ENCODE measurements at places on chromosomes 6 and 20. TPM values are rescaled to one million over a fixed set of nuclear protein-coding genes. Genes with fewer than 3 reads are reported as not detected.

Gene TRAPPC3L
- not detected for polyA plus RNA-seq

Gene NHSL1
- polyA plus RNA-seq = 4.4 TPM

Gene LKAAEAR1
- not detected for polyA plus RNA-seq

Gene IL17F
- polyA plus RNA-seq = not detected

DNA sequence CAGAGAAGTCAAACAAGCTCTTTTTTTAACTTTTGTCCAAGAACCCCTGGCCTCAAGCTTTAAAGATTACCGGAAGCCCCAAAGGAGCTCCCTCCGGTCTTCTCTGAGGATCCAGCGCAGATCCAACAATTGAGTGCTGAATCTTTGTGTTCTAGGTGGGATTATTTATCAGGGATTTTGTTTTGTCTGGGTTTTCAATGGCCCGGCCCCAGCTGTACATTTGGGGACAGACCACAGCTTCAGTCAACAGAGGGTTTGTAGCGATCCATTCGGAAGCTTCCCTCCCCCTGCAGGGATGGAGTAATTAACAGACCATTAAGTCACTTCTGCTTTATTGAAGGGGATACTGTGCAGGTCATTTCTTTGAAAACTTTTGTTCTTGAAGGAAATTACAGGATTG is 7.8 kb downstream of the OLIG3 start:
- no peak for DNase-seq

- DNase-seq = no peak
Measured at GRCh38 chr20:11894062-11894461, 23.6 kb upstream of the BTBD3 start.

Gene ESR1
- 1.1 TPM for polyA plus RNA-seq

DNA sequence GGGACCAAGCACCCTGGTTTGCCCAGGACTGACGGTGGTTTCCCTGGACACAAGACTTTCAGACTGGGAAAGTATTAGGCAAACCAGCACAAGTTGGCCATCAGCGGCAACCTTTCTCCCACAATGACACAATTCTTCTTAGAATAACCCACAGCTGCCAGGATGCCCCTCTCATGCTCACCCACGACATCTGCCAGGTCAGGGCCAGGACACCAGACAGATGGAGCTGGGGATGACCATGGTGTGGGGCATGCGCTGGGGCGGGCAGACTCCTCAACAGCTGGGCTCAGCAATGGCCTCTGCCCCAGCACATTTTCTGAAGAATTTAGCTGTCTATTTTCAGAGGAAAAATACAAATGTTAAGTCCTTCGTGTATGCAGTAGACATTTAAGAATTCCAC is 226.4 kb downstream of the FNDC1 start:
- no peak for DNase-seq

DNA sequence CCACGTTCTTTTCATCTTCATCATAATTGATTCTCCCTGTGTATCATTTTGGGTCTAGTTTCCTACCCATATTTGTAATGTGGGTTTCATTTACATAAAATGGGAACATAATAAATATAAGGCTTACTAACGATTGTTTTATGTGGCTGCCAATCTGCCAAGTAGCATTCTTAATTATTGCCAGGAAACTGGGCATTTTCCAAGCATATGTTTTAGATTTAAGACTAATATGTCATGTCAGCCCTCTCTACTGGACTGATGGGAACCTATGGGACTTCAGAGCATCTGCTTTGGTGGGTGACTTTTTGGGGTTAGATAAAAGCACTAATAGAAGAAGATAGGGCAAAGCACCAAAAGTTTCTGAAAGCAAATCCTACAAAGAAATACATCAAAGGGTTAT is 157.5 kb downstream of the TBX18 start:
- DNase-seq = no peak

DNA sequence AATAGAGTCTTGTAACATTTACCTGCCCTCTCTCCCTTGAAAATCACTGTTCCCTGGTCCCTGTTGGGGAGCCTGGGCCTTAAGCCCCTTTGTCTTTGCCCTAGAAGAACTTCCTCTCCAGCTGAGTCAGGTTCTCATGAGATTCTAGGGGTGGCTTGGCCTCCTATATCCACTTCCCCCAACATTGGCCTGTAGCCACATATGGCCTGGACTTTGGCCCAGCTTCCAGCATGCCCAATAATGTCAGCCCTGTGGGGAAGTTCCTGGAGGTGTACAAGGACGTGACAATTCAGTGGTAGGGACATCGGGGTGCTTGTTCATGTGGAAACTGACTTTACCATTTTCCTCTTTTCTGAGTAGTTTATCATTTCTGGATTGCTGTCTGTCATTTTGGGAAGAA is 17.2 kb upstream of the MAS1L start:
- DNase-seq = no peak

DNA sequence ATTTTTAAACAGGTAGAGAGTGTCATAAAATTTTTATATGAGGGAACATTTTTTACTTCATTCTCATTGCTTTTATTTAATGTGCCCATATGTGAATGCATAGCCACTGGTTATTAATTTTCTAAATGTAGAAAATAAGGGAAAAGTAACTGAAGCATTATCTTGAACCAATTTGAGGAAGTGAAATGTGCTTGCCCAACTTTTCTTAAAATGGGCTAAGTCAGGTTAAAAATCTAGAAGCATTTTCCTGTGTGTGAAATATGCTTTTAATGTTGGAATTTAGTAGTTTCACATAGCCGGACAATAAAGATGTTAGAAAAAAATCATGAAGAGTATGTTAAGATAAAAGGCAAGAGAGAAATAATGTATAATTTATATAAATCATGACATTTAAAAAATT is 3.8 kb downstream of the SEC23B start:
- DNase-seq = no peak

- DNase-seq = no peak
Measured at GRCh38 chr6:7050004-7050403, 57.8 kb upstream of the RREB1 start.

GRCh38 chr6:40148882-40149573 is 214.8 kb upstream of the MOCS1 start:
- no peak for DNase-seq

Gene ZNF334
- 3.7 TPM for polyA plus RNA-seq

Gene BTBD9
- polyA plus RNA-seq = 4.2 TPM

- DNase-seq = no peak
Measured at GRCh38 chr6:92184933-92185332, 1234.4 kb downstream of the EPHA7 start.

DNA sequence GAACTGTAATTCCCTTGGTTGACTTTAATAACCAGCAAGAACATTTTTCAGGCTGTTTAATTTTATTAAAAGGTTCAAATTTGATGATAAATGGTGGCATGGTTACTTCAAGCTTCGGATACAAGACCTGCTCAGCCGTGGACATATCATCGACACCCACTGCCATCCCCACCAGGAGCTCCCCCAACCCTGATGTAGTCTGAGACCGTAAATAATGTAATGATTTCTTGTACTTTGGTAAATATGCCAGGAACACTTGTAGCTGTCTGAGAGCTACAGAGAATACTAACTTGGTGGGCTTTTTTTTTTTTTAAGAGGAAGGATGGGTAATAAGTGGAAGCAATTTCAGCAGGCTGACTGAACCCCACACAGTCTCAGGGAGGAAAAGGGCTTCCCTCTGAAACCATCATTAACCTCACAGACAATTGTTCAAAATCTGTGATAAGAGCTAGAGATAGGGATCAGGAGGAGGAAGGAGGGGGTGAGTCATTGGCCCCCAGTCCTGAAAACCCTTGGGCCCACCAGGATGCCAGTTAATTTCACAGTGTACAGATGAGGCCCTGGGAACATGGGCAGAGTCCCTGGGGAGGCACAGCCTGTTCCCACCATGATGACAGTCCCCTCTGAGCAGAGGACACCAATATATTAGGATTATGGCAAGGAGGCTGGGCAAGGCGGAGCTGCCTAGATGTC is 56.0 kb downstream of the APCDD1L start:
- no peak for DNase-seq

Gene PDE10A
- 4.8 TPM for polyA plus RNA-seq

Gene ME1
- 5.5 TPM for polyA plus RNA-seq

GRCh38 chr6:62894114-62894513 is 317.2 kb upstream of the FKBP1C start:
- DNase-seq = no peak

Gene GNRH2
- polyA plus RNA-seq = not detected

DNA sequence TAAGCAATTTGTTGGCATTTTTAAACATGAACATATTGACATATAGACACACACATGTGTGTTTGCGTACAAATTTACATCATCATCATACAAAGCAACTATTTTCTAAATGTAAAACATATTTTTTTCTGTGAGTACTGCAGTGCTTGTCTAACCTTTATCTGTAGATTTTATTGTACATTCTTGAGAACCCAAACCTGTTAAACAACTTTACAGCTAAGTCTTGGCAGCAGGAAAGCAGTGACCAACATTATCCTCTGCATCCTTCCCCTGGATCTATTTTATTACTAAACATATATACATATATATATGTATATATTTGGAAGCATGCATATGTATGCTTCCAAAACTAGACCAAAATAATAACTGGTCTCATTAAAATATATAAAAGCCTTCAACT is 10.4 kb upstream of the PLCB1 start:
- no peak for DNase-seq

DNA sequence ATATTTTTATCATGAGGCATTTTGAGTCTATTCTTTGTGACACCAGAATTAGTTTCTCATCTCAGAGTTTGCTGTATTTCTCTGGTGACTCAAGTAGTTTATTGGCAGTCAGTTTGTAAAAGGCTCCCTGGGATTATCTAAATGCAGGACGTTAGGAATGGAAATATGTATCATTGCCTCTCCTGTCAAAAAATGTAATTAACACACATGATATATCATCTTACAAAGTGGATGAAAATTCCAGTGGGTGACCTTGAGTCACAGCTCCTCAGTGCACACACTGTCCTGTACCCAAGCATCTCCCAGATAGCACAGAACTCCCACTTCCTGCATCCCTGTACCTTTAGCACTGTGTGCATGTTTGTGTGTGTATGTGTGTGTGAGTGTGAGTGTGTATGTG is 258.6 kb downstream of the LAMA2 start:
- no peak for DNase-seq

Gene RAET1L
- polyA plus RNA-seq = not detected

Gene SLA2
- polyA plus RNA-seq = 0.24 TPM

DNA sequence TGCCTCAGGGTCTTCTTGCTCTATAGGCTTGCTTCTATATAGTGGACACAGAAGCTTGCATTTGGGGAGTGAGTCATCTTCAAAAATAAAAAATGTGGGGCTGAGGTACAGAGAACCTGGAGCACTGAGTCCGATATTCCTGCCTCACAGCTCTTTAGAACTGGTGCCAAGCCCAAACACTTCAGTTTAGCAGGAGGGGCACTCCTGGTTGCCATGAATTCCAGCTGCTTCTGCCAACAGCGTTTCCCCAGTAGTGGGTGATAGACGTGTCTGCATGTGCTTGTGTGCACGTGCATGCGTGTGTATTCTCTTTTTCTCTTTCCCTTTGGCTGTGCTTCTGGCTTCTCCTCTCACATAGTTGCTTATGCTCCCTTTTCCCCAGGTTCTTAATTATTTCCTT is 11.9 kb downstream of the DNPH1 start:
- no peak for DNase-seq

Gene PSMB1
- polyA plus RNA-seq = 309 TPM

- DNase-seq = no peak
Measured at GRCh38 chr6:34059136-34059731, 86.7 kb downstream of the GRM4 start.

Gene RNF39
- not detected for polyA plus RNA-seq

DNA sequence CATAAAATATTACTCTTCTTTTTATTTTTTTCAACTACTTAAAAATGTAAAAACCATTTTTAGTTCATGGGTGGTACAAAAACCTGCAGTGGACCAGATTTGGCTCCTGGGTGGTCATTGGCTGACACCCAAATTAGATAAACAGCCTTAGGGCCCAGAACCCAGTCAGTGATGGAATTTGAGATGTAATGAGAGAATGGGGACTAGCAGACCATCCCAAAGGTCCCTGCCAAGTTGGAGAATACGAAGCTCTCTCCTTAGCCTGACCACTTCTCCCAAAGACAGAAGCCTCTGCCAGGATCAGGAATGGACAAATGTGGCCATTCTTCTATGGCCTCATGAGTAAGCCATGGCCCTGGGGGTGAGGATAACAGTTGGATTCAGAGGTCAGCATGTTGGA is 194.7 kb downstream of the NFATC2 start:
- DNase-seq = no peak

Gene KHDRBS2
- polyA plus RNA-seq = not detected

Gene PPIL6
- polyA plus RNA-seq = 6.0 TPM

Gene PLEKHG1
- polyA plus RNA-seq = 2.8 TPM

DNA sequence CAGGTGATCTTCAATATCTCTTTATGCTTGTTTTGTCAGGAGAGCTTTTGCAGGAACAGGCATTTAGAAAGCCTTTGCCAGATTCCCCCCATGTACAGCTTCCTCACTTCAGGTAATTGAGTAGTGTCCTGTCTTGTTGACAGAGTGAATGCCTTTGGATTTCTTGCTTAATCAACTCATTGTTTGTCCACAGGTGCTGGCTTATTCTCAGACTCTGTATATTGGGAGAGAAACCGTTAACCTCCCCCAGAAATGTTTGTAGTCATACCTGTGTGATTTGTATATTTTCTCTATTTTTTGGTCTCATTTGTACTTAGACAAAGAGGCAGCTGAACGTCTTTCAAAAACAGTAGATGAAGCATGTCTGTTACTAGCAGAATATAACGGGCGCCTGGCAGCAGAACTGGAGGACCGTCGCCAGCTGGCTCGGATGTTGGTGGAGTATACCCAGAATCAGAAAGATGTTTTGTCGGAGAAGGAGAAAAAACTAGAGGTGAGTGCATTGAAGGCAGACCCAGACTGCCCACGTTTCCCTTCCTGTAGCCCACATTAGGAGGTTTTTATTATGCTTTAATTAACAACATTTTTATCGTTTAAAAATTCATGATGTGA is 32.3 kb downstream of the RPRD1B start:
- no peak for DNase-seq

DNA sequence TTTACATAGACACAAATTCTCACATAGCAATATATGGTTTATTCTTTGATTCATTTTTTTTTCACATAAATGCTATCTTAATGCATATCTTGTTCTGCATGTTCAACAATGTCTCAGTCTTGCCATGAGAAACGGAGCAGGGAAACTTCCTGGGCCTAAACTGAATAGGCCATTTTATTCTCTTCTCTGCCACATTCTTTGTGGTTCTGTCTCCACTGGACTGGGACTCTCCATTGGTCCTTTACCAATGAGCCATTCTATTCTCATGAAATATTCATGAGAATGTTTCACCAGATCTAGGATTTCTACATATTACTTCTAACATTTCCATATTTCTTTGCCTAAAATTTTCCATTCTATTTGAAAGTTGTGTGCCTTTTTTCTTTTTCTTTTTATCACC is 42.8 kb downstream of the LAMA2 start:
- no peak for DNase-seq

Gene SMPDL3A
- 14.1 TPM for polyA plus RNA-seq

- peak; percentile 66 for DNase-seq
Measured at GRCh38 chr20:31712564-31713311, 9.9 kb downstream of the BCL2L1 start.
